ENCODE measurements at places on chromosomes 5 and 9.

- no peak for DNase-seq
Observed at GRCh38 chr5:127645300-127645726, 3.6 kb upstream of the CTXN3 start.

GRCh38 chr5:81250004-81250403 lies 16.9 kb downstream of the CKMT2 start:
- DNase-seq = no peak

DNA sequence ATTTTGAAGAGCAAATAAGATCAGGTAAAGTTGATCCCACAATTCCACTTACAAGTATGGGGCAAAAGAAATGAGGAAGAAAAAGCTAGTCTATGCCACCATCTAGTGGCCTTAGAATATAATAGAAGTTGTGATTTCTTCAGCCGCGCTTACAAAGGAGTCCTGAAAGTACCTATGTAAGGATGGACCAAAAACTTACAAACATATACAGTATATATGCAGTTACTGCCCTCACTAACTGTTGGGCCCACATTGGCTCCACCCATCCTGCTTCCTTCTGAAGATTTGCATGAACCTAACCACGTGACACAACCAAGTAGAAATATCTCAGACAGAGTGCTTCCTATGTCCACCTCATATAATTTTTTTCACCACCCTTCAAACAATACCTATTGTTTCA lies 11.7 kb upstream of the OR13D1 start:
- DNase-seq = no peak

- DNase-seq = no peak
Observed at GRCh38 chr9:79955300-79955699, 383.5 kb downstream of the TLE4 start.

DNA sequence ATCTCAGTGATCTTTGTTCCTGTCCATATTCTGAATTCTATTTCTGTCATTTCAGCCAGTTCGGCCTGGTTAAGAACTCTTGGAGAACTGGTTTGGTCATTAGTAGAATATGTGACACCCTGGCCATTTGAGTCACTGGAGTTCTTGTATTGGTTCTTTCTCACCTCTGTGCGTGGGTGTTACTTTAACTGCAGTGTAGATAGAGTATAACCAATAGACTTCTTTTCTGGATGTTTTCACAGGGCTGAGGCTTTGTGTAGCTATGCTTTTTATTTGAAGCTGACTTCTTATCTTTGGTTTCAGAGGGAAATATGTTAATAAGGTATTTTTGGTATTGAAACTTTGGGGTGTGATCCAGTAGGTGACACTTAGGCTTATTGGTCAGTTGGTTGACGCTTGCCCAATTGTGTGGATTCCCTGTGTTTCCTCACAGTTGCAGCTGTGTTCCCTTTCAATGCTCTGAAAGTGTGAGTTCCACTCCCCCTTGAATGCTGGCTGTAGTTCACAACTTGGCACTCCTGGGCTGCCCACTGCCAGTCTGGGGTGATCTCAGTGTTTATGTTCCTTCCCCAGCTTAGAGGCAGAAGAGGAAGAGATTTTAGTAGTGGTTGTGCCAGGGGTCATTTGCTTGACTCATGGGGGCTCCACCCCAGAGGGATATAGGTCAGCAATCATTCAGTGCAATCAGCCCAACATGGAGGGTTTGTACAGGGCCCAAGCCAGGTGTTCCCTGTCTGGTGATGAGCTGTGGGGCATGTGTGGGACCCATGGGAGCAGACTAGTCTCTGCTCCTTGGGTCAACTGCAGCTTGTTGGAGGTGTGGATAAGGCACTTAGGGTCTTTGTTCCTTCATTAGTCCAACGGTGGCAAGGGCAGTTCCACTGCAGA lies 34.9 kb upstream of the TEK start:
- DNase-seq = no peak

GRCh38 chr5:7565559-7565958 lies 169.6 kb downstream of the ADCY2 start:
- DNase-seq = no peak

DNA sequence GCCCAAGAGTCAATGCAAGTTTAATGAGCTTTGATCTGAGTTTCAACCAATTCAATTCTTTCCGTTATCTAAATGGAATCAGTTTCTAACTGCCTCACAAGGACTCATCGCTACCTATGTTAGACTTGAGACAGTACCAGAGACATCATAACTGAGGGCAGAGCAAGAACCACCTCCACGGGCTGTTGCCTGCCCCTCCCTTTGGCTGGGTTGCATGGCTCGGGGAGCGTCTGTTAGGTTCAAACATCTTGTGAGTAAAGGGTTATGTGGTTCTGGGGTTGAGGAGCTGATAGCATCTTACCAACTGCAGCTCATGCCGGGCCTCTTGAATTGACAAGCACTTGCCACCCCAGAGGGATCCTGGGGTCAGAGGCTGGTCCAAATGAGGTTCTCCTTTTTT lies 457.9 kb downstream of the ENC1 start:
- DNase-seq = no peak

DNA sequence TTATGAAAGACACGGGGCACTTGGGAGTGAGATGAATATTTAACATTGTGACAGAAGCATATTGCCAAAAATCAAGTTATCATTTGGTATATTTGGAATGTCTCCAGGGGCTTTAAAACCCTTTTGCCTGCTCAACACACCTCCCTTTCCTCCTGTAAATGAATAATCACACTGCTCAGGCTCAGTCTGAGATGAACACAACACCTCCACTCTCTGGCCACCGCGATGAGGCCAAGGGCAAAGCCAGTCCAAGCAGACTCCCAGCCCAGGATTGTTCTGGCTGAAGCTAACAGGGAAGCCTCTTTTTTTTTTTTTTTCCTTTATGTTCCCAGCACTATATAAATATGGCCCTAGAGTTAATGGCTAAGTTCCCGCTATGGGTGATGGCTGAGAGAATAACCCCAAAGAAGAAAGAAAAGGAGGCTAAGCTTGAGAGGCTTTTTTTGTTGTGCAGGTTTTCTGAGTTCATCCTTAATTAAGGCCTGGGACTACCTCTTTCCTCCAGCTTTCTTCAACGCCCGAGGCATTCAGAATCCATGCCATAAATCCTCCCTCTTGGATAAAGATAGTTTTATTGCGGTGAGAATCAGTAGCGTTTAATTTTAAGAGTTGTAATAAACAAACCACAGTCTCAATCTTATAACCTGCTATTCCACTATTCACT lies 10.5 kb upstream of the ERAP1 start:
- no peak for DNase-seq

GRCh38 chr5:38766151-38766550 lies 79.7 kb upstream of the OSMR start:
- no peak for DNase-seq

DNA sequence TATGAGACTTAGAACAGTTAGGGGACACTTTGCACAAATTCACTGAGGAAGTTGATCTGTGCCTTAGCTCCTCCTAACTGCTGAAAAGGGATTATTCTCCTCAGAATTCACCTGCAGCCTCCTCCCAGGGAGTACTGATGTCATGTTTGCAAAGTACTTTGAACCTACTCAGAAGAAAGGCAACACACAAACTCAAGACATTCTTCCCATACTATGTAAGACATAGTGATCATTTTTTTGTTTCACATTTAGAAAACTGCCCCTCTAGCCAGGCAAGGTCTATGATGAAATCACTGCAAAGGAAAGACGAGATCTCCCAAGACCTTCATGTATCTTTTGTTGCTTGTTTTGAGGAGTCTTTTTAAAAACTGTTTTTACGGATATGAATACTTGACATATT lies 10.6 kb upstream of the VLDLR start:
- DNase-seq = no peak

- DNase-seq = no peak
Observed at GRCh38 chr9:9791611-9792010, 821.2 kb downstream of the PTPRD start.

GRCh38 chr5:110852053-110852452 lies 113.2 kb downstream of the SLC25A46 start:
- no peak for DNase-seq

GRCh38 chr9:121568343-121569265 lies 69.0 kb upstream of the GGTA1 start:
- DNase-seq = no peak

DNA sequence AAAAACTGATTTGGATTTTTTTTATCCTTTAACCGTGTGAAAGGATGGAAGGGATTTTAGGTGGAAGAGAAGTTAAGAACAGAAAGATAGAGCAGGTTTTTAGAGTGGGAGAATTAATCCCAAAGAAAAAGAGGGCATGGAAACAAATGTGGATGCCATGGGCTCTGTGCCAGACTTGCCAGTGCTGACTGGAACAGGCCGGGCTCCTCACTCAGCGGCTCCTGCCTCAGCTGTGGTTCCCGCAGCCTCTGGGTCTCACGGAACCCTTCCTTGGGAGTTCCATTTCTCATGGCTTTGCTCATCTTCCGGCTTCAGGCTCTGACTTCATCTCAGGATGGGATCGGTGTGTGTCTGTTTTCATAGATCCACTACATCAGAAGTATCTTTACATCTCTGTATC lies 30.4 kb upstream of the SLC2A8 start:
- DNase-seq = no peak

GRCh38 chr5:123717139-123717538 lies 205.2 kb downstream of the CSNK1G3 start:
- DNase-seq = no peak

GRCh38 chr9:29348999-29349398 lies 1775.7 kb upstream of the C9orf72 start:
- no peak for DNase-seq

GRCh38 chr9:33297432-33297831 lies 7.1 kb downstream of the NFX1 start:
- no peak for DNase-seq

DNA sequence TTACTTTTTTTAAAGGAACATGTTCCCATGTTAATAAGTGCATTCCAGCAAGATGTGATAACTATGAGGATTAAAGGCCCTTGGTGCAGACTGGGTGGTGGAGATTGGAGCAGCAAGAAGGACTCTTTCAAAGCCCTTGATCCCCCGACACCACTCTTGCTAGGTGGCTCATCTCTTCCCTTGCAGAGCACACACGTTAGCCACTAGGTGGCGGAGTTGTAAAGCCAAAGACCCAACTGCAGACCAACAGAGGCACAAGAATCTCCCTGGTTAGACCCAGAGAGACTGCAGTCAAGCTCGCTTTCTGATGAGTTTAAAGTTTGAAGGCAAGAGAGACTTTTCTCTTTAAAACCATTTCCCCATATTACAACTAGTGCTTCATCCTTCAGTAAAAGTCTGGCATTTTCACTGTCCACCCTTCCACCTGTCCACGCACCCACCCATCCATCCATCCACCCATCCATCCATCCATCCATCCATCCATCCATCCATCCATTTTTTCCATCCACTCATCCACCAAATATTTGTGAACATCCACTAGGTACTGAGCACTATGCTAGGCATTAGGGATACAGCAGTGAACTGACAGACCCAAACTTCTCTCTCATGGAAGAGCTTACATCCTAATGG lies 226.9 kb downstream of the MSX2 start:
- no peak for DNase-seq

DNA sequence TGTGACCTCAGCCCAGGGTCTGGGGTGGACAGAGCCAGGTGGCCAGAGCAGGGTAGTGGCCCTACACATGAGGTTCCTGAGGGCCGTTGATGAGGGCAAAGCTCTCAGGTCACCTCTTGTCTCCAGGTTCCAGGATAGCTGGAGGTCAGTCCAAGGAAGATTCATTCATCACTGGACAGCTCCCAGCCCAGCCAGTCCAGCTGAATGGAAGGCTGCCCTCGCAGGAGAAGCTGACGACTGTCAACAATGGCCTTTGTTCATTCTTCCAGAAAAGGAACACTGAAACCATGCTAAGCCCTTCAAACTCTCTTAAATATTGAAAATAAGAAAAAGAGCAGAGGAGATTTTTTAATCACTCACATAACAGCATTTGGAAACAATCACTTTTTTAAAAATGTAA lies 169.7 kb upstream of the TBCA start:
- DNase-seq = no peak

GRCh38 chr9:112911736-112912135 lies 21.1 kb upstream of the SLC46A2 start:
- DNase-seq = no peak

DNA sequence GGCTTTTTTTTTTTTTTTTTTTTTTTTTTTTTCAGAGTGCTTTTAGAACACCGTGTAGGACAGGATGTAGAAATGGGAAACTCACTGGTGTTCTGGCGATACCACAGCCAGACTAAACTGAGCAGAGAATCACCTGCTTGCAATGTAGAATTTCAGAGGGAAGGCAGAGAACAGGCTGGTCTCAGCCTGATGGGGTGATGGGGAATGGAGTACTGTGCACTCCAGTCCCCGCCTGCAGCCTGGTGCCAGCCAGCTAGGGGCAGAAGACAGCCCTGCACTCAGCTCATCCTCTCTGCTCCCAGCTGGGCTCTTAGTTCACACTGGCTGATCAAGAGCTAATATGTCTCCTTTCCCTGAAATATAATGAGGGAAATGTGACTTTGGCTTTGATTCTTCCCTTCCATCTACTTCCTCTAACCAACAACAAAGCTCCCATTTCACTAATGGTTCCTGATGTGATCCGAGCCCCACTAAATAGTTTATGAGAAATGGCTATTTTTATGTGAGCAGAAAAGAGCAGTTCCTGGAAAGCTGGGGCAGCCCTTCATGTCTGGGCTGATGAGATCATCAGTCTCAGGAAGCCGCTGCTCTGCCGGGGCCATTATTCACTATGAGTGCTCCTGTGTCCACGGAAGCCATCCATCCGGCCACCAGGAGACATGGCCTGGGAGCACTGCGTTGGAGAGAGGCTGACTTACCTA lies 209.7 kb downstream of the GADD45G start:
- DNase-seq = no peak

DNA sequence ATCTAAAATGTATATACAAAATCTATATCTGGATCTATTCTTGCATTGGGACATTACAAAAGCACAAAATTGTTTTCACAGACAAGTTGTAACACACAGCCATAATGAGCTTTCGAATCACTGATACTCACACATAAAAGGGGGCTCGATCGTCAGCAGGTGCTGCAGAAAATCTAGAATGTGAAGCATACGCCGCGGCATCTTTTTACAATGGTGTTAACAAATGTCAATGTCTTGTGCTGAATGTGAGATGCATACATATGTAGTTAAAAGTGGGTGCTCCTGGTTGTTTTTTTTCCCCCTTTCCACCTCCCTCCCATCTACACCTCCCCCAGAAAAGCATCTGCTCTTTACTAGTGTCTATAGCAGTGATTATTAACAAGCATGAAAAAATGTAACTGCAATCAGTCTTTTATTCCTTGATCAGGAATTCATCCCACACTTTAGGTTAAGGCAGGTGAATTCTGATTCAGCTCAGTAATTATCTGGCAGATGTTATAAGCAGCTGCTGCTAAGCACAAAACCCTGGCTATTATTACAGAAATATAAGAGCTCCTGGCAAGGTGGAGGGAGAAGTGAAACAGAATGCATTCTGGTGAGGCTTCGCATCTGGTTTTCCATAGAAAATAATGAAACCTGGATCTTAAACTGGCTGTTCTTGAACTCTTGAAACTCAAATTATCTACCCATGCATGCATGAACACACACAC lies 114.1 kb downstream of the MPDZ start:
- no peak for DNase-seq

- DNase-seq = no peak
Observed at GRCh38 chr9:113875459-113876150, 504 bp upstream of the ZNF618 start.

- DNase-seq = no peak
Observed at GRCh38 chr5:78634634-78635033, 13.9 kb downstream of the LHFPL2 start.

GRCh38 chr9:126081746-126082145 lies 244.9 kb upstream of the MVB12B start:
- no peak for DNase-seq

- no peak for DNase-seq
Observed at GRCh38 chr9:128128836-128129590, 1.5 kb upstream of the PTGES2 start.

- DNase-seq = no peak
Observed at GRCh38 chr9:93244101-93244500, 60.2 kb downstream of the WNK2 start.
